Transverse colon (tissue), 4 donors: ENCODE measurements at places on chromosomes 3 and 15. TPM values are rescaled to one million over a fixed set of nuclear protein-coding genes. Genes with fewer than 3 reads are reported as not detected.

- DNase-seq = peak; percentile 68
- H3K27me3 ChIP-seq = no peaks in the 10 kb centered on the region
- no peaks in the 10 kb centered on the region for H3K36me3 ChIP-seq
- peak overlapping the region; percentile 75 for H3K27ac ChIP-seq
- no peak overlapping the region for H3K4me3 ChIP-seq
- peaks cover 5% of the 10 kb centered on the region for H3K4me1 ChIP-seq
Measured at GRCh38 chr3:49500732-49501609, 30.9 kb downstream of the DAG1 start.

GPR156 gene
- total RNA-seq = 0.48 TPM

GRCh38 chr15:45812200-45812599 lies 177.4 kb downstream of the SQOR start:
- no peak overlapping the region for H3K4me3 ChIP-seq
- H3K27me3 ChIP-seq = no peaks in the 10 kb centered on the region
- no peak for DNase-seq
- H3K4me1 ChIP-seq = no peaks in the 10 kb centered on the region
- no peak overlapping the region for H3K27ac ChIP-seq

DNA sequence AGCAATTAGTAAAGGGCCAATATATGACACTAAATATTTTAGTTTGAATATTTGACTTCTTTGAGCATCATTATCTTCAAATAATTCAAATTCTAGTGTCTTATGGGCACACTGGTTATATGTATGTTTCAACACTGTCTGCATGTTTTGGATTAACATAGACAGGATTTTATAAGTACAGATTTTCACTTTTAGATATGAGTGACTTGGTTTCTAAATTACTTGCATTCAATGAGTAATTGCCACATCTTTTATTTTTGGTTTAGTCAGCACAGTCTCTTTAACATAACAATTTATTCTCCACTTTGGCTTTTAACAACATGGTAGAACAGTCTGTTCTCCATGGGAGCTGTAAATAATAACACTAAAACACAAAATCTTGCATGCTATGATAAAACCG lies 674.8 kb downstream of the TBL1XR1 start:
- H3K4me3 ChIP-seq = no peak overlapping the region
- H3K27me3 ChIP-seq = no peaks in the 10 kb centered on the region
- no peak for DNase-seq
- H3K4me1 ChIP-seq = no peaks in the 10 kb centered on the region

DNA sequence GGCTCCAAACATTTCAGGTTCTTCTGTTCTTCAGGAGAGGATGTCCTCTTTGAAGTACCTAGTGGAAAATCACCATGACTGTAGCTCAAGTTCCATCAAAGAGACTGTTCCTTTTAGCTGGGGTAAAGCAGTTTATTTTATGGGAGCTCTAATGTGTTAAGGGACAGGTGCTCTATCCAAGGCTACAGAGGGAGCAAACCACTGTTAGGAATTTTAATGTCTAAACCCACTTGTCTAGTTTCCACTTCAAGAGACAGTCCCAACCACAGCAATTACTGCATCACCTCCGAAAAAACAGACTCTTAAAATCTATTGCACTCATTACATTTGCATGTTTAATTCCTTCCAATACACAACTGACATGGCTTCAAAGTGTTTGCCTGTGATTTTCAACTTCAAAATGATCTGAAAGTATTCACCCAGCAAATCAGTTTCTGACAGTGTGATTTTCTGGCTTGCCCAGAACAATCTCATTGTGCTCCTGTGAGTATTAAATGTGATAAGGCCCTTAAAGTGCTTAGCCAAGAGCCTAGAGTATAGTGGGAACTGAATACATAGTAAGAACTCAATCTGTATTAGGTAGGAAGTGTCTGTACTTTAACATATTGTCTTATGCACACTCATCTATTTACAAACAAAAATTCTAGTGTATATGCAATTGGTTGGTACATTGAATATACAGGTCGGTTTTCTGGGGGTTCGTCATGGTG lies 266.5 kb upstream of the CCDC54 start:
- DNase-seq = no peak
- no peaks in the 10 kb centered on the region for H3K27me3 ChIP-seq
- H3K4me3 ChIP-seq = no peak overlapping the region
- H3K27ac ChIP-seq = no peak overlapping the region

GRCh38 chr3:129161860-129162271 lies 1.0 kb upstream of the ISY1 start:
- peaks cover 7% of the 10 kb centered on the region for H3K4me1 ChIP-seq
- no peak for DNase-seq
- H3K4me3 ChIP-seq = peak overlapping the region; percentile 76
- peaks cover 25% of the 10 kb centered on the region for H3K36me3 ChIP-seq
